ENCODE measurements at places on chromosomes 7 and 10.

GRCh38 chr10:71880425-71881306 lies 29.6 kb upstream of the PSAP start:
- DNase-seq = no peak

DNA sequence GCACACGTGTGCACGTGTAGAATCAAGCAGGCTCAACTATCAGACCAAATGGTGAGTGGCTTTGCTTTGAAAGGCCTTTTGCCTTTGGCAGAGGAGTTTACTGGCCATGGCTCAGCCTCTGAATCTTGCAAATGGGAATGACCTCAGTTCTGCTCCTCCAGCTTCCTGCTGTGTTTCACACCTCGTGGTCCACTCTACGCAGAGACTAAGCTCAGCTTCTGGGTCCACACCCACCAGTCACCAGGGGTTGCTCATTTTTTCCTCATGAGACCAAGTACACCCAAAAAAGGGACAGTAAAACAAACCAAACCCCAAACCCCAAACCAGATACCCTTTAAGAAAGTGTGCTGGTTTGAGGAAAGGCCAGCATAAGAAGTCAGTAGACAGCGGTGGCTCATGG lies 236.4 kb downstream of the DNAJB6 start:
- DNase-seq = no peak

DNA sequence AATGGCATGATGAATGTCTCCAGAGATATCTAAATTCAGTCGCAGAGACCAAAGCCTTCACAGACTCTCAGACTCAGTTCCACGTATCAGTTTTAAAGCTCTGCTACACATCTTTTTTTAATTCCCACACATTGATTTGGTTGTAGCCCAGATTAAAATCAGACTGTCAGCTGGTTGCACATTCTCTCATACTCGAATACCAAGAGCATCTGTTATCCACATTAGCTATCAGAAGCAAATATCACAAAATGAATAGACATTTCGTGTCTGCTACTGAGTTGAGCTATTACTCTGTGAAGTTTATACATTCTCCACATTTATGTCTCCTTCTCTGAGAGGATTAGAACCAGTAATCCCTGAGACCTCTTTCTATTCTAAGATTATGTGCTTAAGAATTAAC lies 229.2 kb downstream of the GPAM start:
- DNase-seq = no peak

DNA sequence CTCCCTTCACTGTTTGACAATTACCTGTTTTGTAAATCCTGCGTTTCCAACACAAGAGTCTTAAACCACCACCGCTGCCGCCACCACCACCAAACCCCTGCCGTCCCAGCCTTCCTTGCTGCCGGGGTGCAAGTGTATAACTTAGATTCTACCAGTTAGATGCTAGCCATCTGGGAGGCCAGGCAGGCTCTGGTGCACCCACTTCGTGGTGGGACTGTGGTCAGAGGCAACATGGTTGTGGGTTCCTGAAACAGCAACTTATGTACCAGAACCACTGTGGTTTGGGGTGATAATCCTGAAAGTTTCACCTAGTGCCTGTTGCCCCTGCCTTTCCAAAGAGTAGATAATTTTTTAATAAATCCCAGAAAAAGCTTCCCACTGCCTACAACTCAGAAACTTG lies 510.5 kb downstream of the CCSER2 start:
- no peak for DNase-seq

DNA sequence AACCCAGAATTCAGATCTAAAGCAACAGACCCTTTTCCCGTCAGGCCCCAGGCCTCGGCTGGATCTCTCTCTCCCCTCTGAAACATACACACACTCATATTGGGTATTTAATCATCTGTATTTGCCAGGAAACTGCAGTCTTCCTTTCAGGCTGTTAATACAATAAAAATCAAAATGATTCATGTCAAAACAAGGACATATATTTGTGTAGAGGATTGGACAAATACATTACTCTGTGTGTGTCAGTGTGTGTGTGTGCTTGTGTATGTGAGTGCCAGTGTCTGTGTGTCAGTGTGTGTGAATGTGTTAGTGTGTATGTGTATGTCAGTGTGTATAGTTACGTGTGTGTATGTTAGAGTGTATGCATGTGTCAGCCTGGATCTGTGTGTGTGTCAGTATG lies 90.8 kb downstream of the JCAD start:
- no peak for DNase-seq

DNA sequence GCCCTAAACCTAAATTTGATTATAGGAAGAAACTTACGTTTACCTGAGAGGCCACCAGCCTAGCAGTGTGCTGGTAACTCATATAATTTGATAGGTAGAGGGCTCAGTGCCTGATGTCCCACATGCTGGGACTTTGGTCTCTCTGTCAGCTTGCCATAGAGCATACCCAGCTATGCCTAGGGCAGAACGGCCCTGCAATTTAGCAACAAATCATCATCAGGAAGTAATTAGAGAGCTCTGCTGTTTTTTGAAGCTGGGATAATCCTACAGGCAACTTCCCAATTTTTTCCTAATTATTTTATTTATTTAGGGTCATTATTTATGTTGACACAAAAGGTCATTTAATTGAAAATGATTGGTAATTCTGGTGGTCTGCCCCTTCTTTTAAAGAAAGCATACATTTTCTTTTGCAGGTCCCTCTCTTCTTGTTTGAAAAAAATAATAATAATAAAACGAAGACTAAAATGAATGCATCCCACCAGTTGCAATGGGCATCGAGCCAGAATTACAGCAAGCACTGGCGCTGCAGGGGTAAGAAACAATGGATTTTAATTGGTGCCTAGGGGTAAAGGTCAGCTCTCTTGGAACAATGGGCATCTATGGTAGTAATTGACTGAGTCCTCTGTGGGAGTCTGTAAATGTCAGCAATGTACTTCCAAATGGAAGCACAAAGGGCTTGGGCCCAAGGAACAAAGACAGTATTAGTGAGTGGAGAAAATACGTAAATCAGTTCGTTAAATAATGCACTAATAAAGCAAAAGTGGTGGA lies 348.0 kb downstream of the SORCS1 start:
- no peak for DNase-seq

GRCh38 chr7:142554560-142555532 lies 194.4 kb upstream of the PRSS1 start:
- DNase-seq = no peak

GRCh38 chr7:106965108-106965507 lies 79.4 kb upstream of the PRKAR2B start:
- no peak for DNase-seq

GRCh38 chr10:25867321-25867720 lies 66.7 kb upstream of the MYO3A start:
- DNase-seq = no peak

DNA sequence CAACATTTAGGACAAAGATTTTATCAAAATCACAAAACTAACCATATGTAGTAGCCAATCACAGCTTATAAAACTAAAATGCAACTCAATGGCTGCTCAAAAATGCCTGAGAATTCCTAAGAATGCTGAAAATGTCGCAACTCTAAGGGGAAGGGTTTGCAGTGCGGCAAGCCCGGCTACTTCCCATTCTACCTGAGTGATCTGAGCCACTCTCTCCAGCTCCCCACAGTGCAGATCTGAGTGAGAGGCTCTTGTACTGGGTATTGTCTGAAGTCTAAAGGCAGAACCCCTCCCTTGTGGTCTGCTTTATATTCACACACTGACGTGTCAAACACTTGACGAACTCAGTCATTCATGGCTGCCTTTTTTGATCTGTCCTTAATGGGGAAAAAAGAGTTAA lies 28.9 kb downstream of the RAB11FIP2 start:
- no peak for DNase-seq

GRCh38 chr7:100691676-100692577 lies 2.1 kb downstream of the GIGYF1 start:
- DNase-seq = peak; percentile 77

DNA sequence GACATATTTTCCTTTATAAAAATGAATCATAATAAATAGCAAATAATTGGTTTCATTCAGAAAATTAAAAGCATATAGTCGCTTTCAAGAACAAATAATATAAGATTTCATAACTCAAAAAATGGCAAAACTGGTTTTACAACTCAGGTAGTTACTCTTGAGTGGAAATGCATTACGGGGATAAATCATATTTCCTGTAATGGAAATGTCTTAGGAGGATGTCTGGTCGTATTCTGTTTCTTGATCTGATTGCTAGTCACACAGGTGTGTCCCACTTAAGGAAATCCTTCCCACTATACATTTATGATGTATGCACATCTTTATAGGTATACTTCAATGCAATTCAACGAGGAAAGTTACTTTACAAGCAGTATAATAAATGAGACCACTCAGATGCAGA lies 20.7 kb downstream of the NRAP start:
- DNase-seq = no peak

- DNase-seq = no peak
Measured at GRCh38 chr7:108385834-108386422, 70.3 kb downstream of the NRCAM start.

- DNase-seq = no peak
Measured at GRCh38 chr10:12594448-12594944, 245.1 kb downstream of the CAMK1D start.

- no peak for DNase-seq
Measured at GRCh38 chr7:12754179-12754578, 66.7 kb downstream of the ARL4A start.

GRCh38 chr7:142882338-142882678 lies 3.2 kb downstream of the TRPV6 start:
- DNase-seq = no peak

DNA sequence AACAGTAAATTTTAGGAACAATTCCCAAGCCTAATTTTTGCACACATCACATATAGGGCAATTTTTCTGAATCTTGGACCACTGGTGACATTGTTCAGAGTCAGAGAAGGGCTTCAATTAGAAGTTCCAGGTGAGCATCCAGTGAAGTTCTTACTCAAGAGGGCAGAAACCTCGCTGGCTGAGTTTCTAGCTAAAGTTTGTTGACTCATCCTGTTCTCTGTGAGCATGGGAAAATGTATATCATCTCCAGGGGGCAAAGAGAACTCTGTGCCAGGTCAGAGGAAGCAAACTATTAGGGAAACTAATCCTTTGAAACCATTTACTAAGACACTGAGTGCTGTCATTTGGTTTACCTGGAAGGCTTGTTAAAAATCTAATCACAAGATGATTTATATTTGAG lies 695.6 kb upstream of the IGFBP3 start:
- DNase-seq = no peak

DNA sequence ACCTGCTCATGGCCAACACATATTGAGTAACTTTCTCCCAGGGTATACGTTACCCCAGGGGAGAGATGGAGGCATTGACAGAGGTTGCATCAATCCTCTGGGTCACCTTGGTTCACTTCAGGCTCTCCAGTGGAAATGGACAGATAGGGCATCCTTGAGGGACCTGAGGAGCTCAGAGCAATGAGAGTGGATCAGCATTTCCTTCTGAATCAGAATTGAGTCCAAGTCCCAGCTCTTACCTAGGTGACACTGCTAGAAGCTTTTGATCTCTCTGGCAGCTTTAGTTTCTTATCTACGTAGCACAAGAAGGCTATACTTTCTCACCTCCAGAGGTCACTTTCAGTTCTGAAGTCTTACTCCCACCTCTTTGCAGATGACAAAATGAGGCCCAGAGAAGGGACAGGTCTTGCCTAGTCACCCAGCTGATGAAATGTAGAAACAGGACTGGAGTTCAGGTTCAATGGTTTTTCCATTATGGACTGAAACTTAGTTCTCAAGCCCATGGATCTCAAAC lies 35.2 kb downstream of the PANK1 start:
- no peak for DNase-seq

DNA sequence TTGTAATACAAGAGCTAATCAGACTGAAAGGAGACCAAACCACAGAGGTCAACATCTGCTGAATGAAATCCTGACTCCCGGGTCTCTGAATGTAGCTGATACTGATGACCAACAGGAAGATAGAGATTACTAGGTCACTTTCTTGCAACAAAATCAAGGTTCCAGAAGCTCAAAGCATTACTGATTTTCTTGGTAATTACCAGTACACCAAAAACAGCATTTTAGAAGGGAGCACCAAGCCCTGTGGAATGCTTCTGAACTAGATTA lies 177.7 kb downstream of the SLC25A13 start:
- no peak for DNase-seq

GRCh38 chr10:98949306-98949705 lies 286.3 kb downstream of the HPSE2 start:
- DNase-seq = no peak

- no peak for DNase-seq
Measured at GRCh38 chr7:97020996-97021746, 3.5 kb downstream of the DLX5 start.

GRCh38 chr10:102962267-102962666 lies 44.2 kb downstream of the CNNM2 start:
- DNase-seq = no peak

GRCh38 chr7:29434380-29434768 lies 129.3 kb upstream of the PRR15 start:
- DNase-seq = no peak

- no peak for DNase-seq
Measured at GRCh38 chr10:13296476-13296875, 3.4 kb downstream of the PHYH start.

DNA sequence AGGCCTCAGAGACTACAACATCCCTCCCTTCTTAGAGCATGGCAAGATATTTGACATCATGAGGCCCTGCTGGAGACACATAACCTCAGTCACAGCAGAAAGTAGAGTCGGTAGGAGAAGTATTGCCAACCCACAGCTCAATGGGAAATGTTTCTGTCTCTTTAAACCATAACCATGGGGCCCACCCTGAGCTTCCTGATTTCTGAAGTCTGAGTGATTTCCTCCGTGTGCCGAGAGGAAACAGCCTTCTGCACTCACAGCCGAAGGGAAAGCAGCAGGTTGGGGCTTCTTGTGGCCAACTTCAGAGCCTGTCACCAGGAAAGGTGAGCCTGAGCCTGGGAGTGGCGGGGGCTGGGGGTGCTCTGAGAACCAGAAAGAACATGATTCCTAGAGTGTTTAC lies at the start of gene GIMAP1:
GIMAP1 (plus strand) TSS at position 246 of the 400 bp plus-strand sequence. CDS start 2,435 bp downstream, outside the sequence.
- no peak for DNase-seq

DNA sequence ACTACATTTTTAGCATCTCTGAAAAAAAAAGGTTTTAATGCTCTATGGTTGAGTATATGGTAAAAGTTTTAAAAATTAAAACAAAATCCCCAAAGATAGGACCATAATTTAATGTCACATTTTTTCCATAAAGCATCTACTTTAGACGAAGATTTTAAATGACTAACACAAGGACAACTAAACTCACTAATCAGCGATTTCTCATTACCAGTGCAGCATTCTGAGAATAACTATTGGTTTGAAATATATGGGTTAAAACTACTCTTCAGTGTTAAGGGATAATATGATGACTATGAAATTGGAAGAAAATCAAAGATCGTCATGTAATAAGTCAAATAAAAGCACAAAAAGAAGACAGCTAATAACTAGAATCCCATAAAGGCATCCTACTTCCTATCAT lies 118.4 kb downstream of the CNOT4 start:
- DNase-seq = no peak

GRCh38 chr10:129694691-129695243 lies 227.7 kb downstream of the MGMT start:
- no peak for DNase-seq

- no peak for DNase-seq
Measured at GRCh38 chr7:110839866-110840265, 251.1 kb upstream of the LRRN3 start.

- no peak for DNase-seq
Measured at GRCh38 chr10:88424881-88425280, 158.2 kb downstream of the RNLS start.
